ENCODE measurements at places on chromosomes 7 and 10.
A peak's percentile ranks its signal among the peaks of the same experiment; 100 is the strongest.

- DNase-seq: peak; percentile 22
These were observed 102.3 kb upstream of the PLXDC2 start for GRCh38 chr10:19713800-19714525.

DNA sequence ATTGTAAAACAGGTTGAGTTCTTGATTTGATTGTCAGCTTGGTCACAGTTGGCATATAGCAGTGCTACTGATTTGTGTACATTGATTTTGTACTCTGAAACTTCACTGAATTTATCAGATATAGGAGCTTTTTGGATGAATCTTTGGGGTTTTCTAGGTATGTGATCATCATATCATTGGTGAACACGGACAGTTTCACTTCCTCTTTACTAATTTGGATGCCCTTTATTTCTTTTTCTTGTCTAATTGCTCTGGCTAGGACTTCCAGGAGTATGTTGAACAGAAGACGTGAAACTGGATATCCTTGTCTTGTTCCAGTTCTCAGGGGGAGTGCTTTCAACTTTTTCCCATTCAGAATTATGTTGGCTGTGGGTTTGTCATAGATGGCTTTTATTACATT, 86.9 kb downstream of the EXOC4 start:
- no peak for DNase-seq

DNA sequence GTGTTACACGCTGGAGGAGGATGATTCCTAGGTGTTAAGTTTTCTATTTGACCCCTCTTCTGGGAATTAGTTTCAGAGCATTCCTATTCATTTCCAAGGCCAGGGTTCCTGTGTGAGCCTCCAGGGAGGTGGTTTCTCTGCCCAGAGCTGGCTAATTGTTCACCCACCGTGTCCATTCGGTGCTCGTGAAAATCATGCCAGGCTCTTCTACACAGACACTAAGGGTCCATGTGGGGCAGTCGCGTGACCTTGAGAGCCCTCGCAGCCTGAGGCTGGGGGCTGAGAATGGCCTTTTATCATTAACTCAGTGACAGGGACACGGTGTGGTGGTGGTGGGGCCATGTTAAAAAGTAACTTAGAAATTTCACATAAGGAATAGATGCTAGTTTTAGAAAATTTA, 83.7 kb downstream of the EMX2 start:
- DNase-seq: no peak

DNA sequence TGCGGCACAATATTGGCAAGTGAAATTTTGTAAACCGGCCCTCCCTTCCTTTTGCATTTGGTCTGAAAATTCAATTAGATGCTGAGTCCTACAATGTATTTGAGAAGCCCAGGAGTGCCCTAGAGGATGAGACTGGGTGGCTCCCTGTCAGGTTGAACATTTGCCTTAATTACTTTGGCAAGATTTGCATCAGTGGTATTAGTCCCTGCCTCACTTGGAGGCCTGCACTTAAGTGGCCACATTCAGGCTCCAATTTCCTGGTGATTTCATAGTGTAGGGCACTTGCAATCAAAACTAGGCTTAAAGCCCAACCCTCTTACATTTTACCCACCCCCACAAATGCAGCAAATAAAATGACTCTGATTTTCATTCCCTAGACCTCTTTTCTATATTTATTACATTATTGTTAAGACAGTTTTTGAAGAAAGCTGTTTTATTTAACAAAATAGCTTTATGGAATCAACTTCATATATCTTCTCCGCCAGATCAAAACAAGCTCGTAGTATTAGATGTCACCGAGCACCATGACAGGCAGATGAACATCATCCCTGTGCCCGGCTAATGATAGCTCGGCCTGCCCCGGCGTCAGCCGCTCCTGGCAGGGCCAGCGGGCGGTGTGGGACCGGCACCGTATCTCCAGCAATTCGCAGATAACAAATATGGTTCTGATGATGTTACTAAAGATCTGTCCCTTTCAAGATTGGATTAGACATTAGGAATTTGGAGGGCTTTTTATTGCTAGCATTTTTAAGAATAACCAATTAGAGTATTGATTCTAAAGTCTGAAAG, 73.6 kb downstream of the EGFR start:
- DNase-seq: no peak

- no peak for DNase-seq
These were observed 59.7 kb upstream of the CCDC6 start for GRCh38 chr10:59965899-59966650.

Data from uterus (tissue), 4 donors.